ENCODE measurements at places on chromosomes 13 and 19. TPM values are rescaled to one million over a fixed set of nuclear protein-coding genes. Genes with fewer than 3 reads are reported as not detected.

- DNase-seq: no peak
Observed at GRCh38 chr19:33859016-33859415, 62.3 kb downstream of the KCTD15 start.

GRCh38 chr13:40433577-40433976 is 232.9 kb downstream of the FOXO1 start:
- no peak for DNase-seq

GRCh38 chr13:33307843-33308242 is 22.3 kb upstream of the STARD13 start:
- DNase-seq: no peak

DNA sequence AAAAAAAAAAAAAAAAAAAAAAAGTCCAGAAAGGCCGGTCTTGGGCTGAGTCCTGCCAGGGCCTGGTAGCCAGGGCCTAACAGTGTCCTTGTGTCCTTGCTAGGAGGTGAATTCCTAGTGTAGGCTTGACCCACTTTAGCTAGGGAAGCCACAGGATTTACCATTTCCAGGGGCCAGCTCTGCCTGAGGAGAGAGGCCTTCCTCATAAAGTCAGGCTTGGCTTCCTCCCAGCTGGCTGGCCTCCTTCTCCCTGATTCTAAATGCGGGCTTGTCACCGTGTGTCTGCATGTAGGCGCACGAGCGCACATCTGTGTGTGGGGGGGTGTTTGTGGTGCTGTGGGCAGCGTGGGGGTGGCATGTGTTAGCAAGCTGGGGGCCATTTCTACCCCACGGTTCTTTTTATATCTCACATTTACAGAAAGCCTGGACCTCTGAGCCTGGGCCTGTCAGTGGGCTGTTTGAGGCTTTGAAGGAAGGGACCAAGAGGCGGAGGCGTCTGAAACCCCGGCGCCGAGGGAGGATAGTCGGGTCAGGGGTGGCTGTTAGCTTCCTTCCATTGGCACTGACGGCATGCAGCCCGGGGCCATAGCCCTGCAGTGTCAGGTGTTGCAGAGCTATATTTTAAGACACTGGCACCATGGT is 31.7 kb downstream of the IER2 start:
- peak; percentile 70 for DNase-seq

DNA sequence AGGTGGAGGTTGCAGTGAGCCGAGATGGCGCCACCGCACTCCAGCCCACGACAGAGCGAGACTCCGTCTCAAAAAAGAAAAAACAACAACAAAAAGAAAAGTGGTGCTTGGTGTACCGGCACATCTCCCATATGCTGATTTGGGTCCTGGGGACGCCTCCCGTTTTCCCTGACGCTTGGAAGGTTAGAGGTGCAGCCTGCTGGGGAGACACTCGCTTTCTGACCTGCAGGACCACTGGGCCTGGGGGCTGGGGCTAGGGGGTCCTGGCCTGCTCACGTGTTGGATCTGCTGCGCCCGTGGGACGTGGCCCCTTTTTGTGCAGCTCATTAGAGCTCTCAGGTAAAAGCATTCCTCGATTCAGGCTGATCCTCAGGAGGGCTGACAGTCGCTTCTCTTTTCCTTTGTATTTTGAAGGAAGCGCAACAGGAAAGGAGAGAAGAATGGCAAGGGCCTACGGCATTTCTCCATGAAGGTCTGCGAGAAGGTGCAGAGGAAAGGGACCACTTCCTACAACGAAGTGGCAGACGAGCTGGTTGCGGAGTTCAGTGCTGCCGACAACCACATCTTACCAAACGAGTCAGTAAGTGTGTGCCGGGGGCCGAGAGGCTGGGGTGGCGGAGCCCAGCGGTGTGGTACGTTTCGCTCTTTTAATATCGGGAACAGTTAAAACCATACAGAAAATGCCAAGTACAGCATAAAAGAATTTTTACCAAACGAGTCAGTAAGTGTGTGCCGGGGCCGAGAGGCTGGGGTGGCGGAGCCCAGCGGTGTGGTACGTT is 25.1 kb downstream of the ATP4B start:
- DNase-seq: no peak

DNA sequence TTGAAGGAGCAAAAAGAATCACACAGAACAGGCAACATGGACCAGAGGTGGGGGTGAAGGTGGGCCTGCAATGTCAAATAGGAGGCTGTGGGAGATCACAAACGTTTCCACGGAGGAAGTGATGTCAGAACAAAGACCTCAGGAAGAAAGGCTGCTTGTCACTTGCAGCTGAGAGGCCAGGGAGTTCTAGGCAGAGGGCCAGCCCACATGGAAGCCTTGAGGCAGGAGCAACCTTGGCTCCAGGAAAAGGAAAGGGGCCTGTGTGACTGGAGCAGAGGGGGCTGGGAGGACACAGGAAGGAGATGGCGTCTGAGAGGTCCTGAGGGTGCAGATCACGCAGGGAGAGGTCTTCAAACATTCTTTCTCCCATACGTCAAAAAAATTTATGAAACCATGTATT is 16.3 kb downstream of the ZNF160 start:
- DNase-seq: peak; percentile 76

DNA sequence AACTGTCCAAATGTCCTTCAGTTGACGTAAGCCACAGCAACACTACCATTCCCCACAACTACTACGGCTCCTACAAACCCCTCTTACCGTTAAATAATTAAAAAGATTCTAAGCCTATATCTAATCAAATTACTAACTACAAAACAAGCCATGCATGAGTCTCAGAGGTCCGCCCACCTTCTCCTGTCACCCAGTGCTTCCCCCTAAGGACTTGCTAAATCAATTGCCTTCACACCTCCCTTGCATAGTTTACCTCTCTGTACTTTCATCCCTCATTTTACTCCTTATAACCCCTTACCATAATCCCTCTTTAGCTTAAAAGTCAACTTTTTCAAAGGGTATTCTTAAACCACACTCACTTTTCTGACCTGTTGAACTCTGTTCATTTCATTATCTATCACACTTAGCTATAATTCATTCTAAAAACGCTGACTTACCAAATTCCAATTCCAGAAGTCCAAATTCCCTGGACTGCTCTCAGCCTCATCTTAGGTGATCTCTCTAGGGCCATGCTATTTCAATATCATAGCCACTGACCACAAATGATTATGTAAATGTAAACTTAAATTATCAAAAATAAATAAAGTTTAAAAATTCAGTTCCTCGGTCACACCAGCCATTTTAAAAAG is 187.8 kb downstream of the DIAPH3 start:
- DNase-seq: no peak

- DNase-seq: no peak
Observed at GRCh38 chr13:79909644-79910043, 428.7 kb downstream of the NDFIP2 start.

GRCh38 chr13:114100446-114101357 is 31.7 kb downstream of the RASA3 start:
- DNase-seq: no peak

DNA sequence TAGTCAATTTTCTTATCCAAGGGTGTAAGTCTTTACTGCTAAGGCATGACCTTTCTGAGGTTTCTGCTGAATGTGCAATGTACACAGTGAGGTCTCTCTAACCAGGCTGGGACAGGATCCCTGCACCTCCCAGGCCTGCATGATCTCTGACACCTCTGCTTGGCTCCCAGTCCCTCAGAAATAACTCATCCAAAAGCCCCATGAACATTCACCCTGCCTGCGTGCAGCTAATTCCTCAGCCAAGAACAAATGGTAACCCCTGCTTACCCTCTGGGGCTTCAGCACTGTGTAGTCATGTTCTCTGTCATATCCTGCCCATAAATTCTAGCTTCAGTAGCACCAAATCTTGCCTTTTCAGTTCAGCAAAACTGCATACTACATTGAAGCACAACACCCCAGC is 1146.3 kb upstream of the MIR17HG start:
- no peak for DNase-seq

DNA sequence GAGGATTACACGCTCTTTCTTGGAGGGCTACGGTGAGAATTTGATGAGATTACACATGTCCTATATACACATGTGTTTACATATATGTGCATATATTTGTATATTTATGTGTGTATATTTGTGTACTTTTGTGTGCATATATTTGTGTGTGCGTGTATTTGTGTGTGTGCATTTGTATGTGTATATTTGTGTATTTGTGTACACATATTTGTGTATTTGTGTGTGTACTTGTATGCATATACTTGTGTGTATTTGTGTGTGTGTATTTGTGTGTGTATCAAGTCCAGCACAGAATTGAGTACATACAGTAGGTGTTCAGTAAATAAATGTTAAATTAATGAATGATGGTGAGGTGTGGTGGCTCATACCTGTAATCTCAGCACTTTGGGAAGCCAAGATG is 1.8 kb downstream of the TMEM143 start:
- no peak for DNase-seq

GRCh38 chr19:48925240-48925843 is 8.2 kb upstream of the DHDH start:
- no peak for DNase-seq

- no peak for DNase-seq
Observed at GRCh38 chr19:12695997-12696365, 450 bp downstream of the FBXW9 start.

DNA sequence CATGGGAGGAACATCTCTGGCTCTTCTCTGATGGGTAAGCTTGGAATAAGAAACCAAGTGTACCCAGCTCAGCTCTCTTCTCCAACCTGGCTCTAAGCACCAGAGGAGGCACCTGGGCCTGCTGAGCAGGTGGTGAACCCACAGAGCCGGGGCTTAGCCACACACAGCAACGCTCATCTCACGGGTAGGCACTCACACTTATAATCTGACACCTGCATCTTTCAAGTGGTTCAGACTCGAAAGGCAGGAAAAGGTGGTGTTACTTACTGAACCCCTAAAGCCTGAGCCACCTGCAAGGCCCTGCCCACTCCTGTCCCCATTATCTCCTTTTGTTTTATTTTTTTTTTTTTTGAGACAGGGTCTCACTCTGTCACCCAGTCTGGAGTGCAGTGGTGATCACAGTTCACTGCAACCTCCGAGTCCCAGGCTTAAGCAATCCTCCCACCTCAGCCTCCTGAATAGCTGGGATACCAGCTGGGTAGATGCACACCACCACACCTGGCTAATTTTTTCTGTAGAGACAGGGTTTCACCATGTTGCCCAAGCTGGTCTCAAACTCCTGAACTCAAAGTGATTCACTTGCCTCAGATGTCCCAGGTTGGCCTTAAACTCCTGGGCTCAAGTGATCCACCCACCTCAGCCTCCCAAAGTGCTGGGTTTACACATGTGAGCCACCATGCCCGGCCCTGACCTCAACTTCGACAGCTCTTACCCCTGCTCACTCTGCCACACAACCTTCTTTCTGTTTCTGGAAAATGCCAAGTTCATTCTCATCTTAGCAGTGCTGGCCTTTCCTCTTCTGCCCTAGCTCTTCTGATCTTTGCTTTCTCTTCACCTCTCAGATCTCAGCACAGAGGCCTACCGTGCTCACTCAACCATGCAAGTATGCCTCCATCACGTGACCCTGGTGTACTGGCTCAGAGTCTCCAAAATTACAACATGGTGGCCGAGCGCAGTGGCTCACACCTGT is 9.7 kb downstream of the FBXL12 start:
- DNase-seq: no peak

GRCh38 chr19:10439588-10439987 is 19.2 kb downstream of the PDE4A start:
- no peak for DNase-seq

DNA sequence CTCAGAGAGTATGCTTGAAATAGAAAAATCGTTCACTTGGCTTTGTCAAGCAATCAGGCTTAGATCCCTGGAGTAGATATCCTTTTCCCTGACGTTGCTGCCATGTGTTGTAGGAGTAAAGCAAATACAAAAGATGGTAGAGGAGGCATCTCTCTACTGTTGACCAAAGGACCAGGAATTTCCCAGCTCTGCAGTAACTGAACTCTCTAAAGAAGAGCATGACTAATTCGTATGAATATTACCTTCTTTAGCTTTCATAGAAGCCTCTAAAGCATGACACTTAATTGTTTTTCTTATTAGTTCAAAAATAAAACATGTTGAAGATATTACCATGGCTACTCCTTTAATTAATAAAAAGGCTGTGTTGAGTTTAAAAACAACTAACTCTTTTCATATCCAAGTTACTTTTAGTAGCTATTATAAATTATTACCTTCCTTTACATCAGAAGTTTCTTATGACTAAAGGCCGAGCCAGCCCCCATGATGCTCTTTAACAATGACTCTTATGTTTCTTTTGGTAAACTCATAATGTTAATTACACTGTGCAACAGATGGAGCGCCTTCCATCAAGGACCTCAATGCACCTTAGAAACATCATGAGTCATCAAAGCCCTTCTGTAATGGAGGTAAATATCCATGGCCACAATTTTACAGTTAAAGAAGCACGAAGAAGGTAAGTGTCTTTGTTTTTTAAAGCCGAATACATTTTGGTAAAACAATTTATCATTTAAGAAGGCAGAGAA is 352.4 kb downstream of the KLF5 start:
- no peak for DNase-seq

- DNase-seq: no peak
Observed at GRCh38 chr19:8576273-8576993, 809 bp downstream of the MYO1F start.

- DNase-seq: no peak
Observed at GRCh38 chr13:37277435-37278144, 172.1 kb upstream of the CSNK1A1L start.

- peak; percentile 70 for DNase-seq
Observed at GRCh38 chr19:35596366-35596999, 10.5 kb downstream of the PMIS2 start.

DNA sequence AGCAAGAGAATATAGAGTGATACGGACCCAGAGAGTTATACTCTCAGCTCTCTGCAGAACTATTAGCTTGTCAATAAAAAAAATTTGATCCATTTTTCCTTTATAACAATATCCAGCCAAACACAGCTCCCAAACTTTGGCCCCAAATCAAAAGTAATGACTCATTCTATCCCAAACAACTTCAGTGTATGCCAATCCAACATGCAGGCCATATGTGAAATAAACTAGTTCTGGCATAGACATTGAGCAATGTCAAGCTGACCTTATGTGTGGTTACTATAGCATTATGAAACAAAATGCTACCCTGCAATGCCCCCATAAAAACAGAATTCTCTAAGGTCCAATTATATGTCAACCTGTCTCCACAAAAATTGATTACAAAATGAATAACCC is 209.5 kb downstream of the DNAJC15 start:
- no peak for DNase-seq

DNA sequence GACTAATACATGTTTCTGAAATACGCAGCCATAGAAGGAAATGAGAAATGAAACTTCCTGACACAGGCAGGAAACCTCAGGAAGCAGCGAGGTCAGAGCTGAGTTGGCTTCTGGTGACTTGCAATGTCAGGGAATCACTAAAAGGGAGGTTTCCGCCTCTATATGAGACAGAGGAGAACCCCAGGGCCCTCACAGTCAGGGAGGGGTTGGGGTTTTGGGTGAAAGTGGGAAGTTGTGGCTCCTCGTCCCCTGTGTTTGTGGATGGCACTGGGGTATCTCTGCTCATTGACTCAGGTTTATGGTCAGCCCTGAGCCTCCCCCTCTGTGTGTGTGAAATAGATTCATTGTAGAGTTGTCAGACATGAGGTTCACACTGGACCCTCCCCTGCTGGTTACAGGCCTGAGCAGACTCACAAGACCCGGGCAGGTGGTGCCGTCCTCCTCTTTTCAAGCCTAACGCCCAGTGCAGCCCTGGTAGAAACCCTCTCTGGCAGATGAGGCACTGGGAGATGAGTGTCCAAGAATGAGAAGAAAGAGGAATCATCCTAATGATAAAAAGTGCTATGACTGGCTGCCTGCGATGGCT is 5.5 kb upstream of the LILRA6 start:
- DNase-seq: no peak

The SLC35E1 gene
- 56.3 TPM for total RNA-seq

The SYNE4 gene
- 0.68 TPM for total RNA-seq

The PABPC3 gene
- 24.0 TPM for total RNA-seq

The PSG6 gene
- not detected for total RNA-seq

The CYP2S1 gene
- 1.4 TPM for total RNA-seq

The CACNG6 gene
- 5.3 TPM for total RNA-seq
